ENCODE measurements at places on chromosomes 3 and 15. TPM values are rescaled to one million over a fixed set of nuclear protein-coding genes. Genes with fewer than 3 reads are reported as not detected.

- no peak for DNase-seq
Observed at GRCh38 chr3:157669416-157669815, 166.2 kb upstream of the VEPH1 start.

The KCNMB2 gene
- total RNA-seq, result not detected

DNA sequence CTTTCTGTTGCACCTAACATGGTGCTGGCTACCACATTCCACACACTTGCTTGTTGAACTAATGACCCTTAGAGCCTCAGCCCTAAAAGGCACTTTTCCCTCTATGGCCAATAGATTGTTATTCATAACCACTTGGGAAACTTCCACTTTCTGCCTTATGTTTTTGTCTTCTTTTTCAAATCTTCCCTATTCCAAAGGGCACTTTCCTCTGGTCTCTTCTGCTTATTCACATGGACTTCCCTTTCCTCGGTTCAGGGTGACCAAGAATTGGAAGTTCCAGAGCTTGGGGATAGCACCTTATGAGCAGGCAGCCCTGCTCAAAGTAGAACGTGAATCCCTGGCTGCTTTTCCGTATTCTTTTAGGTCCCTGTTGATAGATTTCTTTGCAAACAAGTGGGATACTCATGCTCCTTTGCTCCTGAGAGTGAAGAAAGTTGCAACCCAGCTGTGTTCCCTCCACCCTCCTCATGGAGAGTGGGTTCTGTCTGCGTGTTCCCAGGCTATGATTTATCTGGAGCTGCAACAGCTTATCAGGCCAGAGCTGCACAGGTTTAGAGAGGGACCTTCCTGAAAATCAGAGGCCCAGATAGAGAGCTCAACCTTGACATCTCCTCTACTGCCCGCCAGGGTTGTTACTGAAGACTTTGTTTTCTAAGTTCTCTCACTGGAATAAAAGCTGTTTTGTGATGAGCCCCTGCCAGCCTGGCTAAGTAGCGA lies 58.8 kb upstream of the MYZAP start:
- no peak for DNase-seq

DNA sequence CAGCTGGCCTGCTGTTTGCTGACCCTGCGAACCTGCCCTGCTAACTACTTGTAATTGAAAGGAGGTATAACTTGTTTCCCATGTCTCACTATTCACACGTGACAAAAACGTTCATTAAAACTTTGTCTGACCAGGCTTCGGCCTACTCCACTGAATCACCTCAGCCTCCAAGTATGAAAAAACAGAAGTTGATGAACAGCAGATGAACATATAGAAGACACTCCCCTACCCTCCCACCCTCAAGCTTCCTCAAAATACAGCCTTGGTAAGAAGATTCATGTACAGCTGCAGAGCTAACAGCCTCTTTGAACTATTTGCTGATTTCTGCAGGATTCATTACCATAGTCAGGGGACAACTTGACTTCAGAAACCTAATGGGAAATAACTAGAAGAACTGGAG lies 10.7 kb downstream of the RBM15B start:
- no peak for DNase-seq

DNA sequence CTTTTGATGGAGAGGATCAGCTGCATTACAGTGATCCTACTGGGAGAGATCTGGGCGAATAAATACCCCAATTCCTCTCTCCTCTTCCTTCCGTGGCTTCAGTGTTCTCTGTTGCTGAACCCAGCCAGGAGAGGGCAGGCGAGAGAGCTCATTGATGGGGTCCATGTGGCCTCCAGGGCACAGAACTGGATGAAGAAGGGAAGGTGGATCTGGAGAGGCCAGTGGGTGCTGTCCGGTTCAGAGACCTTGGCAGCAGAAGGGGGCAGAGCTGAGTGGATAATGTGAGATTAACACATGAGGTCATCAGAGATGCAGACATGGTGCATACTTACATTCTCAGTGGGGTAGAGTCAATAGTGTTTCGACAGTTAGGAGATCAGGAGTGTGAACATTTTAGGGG lies 193.6 kb downstream of the CLSTN2 start:
- DNase-seq, result peak; percentile 7

GRCh38 chr3:182519569-182519968 lies 273.7 kb upstream of the ATP11B start:
- DNase-seq, result no peak

The ANKRD28 gene
- total RNA-seq, result 55.9 TPM

- DNase-seq, result no peak
Observed at GRCh38 chr3:147613725-147614124, 204.6 kb downstream of the ZIC1 start.

The MED12L gene
- total RNA-seq, result 0.13 TPM

GRCh38 chr3:30103186-30103585 lies 503.2 kb upstream of the TGFBR2 start:
- DNase-seq, result no peak

- DNase-seq, result no peak
Observed at GRCh38 chr3:69738859-69739203, 433 bp upstream of the MITF start.

DNA sequence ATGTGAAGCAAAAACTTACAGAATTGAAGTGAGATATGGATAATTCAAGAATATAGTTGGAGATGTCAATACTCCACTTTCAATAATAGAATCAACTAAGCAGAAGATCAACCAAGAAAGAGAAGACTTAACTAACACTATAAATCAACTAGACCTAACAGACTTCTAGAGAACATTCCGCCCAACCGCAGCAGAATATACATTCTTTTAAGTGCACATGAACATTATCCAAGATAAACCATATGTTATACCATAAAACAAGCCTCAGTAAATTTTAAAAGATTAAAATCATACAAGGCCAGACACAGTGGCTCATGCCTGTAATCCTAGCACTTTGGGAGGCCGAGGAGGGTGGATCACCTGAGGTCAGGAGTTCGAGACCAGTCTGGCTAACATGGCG lies 5.5 kb upstream of the TEX55 start:
- DNase-seq, result no peak

The C2CD4B gene
- total RNA-seq, result 0.26 TPM

GRCh38 chr3:51962854-51963530 lies 4.3 kb downstream of the PCBP4 start:
- no peak for DNase-seq

- DNase-seq, result no peak
Observed at GRCh38 chr3:114775395-114775794, 371.7 kb downstream of the ZBTB20 start.

The CADM2 gene
- 0.26 TPM for total RNA-seq

The RASGRF1 gene
- total RNA-seq, result under 0.01 TPM

DNA sequence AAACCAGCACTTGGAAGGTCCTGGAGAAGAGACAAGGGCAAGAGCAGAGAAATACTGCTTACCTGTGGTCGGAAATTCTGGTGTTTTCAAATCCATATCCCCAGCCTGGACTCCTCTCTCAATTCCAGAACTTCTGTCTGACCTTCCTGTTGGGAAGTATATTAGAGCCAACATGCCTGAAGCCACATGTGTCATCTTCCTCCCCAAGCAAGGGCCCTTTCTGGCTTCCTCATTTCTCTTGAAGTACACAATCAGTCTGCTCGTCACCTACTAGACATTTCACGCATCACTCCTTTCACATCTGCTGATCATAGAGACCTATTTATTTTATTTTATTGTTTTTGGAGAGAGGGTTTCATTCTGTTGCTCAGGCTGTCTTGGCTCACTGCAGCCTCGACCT lies 8.4 kb downstream of the PARP14 start:
- peak; percentile 84 for DNase-seq

DNA sequence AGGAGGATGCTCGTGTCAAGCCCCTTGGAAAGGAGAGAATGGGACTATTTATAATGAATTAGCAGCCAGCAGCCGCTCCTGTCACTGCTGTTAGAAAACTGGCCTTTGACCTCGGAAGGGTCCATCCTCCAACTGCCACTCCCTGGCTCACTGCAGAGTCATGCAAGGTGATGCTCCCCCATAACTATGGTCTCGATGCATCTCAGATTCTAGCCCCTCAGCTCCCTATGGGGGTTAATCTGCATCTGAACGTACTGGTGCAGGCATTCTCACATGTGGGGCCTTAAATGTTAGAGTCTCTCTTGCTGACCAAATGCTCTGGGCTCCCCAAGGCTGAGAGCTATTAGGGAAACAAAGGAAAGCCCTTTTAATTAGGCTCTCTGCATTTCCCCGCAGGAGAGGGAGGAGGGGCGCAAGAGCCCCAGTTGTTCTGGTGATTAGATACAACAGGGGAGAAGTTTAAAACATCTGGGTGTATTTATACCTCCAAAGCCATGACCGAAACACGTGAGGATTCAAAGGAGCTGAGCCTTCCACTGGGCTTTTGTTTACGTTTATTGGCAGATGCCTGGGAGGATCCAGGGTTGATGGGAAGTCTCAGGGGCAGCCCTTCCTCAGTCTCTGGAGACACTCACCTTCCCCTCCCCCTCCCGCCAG lies 182.5 kb downstream of the OPA1 start:
- no peak for DNase-seq

DNA sequence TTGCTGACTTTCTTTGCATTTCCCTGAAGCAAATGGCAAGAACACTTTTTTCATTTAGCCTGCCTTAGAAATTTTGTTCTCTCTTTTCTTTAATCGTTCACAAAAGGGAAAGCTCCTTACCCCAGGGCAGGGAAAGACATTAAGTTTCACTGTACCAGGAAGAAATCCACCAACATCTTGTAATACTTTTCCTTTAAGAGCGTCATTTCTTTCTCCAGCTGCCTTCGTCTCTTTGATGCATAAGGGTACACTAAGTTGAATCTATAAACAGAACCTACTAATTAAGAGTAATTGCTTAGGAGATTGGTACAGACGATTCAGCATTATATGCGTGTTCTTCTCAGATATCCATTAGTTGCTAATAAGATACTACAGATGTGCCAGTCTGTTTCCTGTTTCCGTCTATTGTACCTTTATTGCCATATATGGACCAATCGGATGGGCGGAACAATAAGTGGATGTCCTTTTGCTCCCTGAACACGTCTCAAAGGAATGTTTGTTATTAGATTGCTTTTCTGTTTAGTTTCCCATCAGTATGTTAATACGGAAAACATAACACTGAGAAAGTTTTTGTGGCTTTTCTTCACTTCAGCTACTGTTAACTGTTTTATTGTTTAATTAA lies 276.7 kb upstream of the RARB start:
- peak; percentile 45 for DNase-seq

DNA sequence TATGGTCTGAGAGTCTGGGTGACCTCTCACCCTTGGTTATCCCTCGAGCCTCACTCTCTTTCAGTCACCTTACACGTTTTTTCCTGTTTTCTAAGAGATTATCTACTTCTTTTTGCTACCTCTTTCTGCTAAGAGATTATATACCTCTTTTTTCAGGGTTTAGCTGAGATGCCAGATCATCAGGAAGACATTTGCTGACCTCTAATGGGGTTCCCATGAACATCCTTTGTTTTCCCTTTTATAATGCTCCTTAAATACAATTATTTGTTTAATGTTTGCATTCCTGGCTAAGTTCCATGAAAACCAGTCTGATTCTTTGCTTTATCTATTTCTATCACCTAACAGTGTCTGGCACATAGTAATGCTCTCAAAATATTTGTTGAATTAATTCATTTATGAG lies 39.6 kb downstream of the LEKR1 start:
- no peak for DNase-seq

The DAZL gene
- total RNA-seq, result not detected

The ABHD5 gene
- 34.2 TPM for total RNA-seq

GRCh38 chr3:194654443-194654842 lies 17.5 kb downstream of the LSG1 start:
- DNase-seq, result no peak

- peak; percentile 10 for DNase-seq
Observed at GRCh38 chr15:64507293-64507802, 47.0 kb downstream of the ZNF609 start.

DNA sequence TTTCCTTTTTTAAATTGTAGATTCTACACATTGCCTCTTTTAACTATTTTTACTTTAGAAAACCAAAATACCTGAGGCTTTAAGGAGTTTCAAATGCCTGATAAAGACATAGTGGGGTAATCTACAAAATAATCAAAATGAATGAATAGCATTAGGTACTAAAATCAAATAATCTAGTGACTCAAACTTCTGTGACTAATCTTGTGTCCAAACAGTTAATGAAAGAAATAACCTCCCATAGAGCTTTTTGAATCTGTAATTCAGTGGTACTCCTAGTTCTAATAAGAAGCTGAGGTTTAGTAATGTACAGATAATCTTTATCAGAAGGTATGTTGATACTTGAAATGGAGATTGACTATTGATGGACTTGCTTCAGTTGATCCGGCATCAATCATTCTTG lies 53.0 kb downstream of the DTWD1 start:
- DNase-seq, result peak; percentile 67

GRCh38 chr15:86879250-86880229 lies 799.9 kb downstream of the AGBL1 start:
- no peak for DNase-seq

GRCh38 chr3:189563853-189564563 lies 67.2 kb upstream of the TP63 start:
- peak; percentile 100 for DNase-seq

The CLDN18 gene
- total RNA-seq, result not detected

The TMEM40 gene
- 19.0 TPM for total RNA-seq

DNA sequence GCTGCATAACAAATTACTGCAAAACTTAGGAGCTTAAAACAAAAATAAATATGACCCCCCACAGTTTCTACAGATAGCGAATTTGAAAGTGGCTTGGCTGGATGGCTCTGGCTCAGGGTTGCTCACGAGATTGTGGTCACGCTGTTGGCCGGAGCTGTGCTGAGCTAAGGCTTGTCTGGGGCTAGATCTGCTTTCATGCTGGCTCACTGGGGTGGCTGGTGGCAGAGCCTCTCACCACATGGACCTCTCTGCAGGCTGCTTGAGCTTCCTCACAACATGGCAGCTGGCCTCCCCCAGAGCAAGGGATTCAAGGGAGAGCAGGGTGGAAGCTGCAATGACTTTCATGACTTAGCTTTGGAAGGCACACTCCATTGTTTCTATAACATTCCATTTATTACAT lies 354.1 kb downstream of the SHQ1 start:
- no peak for DNase-seq

The SCG5 gene
- 11.8 TPM for total RNA-seq

DNA sequence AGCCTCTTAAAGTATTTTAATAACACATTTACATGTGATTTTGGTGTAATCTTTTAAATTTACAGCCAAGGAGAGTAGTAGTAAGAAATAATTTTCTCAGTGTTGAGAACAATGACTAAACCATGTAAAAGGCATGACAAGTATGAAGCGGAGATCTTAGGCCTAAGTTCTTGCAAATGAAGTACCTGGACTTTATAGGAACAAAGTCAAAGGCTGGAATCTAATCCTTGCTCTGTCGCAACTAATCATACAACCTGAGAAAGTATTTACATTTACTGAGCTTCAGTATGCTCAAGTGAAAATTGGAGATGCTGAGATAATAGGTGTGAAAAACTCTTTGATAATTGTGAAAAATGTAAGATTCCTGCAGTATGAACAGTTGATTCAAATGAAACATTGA lies 86.4 kb upstream of the VGLL3 start:
- peak; percentile 27 for DNase-seq

The RPL32 gene
- total RNA-seq, result 2,954 TPM

GRCh38 chr3:150243466-150243865 lies 164.6 kb upstream of the TSC22D2 start:
- no peak for DNase-seq

GRCh38 chr15:96416934-96417759 lies 86.6 kb downstream of the NR2F2 start:
- peak; percentile 6 for DNase-seq

GRCh38 chr3:87397211-87397610 lies 120.8 kb upstream of the POU1F1 start:
- DNase-seq, result no peak
